ENCODE measurements at places on chromosomes 7 and 10.
A peak's percentile ranks its signal among the peaks of the same experiment; 100 is the strongest.

DNA sequence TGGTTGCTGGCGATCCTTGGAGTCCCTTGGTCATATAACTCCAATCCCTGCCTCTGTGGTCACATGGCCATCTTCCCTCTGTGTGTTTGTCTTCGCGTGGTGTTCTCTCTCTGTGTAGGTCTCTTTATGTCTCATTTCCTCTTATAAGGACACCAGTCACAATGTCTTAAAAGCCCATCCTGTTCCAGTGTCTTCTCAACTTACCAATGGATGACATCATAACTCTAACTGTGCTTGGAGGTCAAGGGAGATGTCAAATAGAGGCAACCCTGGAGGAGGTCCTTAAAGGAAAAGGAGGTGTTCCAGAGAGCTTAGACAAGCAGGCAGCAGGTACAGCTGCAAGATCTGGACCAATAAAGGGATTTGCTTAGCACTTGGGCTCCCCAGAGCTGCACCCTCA is 143.0 kb downstream of the BUB3 start:
- no peak for DNase-seq

DNA sequence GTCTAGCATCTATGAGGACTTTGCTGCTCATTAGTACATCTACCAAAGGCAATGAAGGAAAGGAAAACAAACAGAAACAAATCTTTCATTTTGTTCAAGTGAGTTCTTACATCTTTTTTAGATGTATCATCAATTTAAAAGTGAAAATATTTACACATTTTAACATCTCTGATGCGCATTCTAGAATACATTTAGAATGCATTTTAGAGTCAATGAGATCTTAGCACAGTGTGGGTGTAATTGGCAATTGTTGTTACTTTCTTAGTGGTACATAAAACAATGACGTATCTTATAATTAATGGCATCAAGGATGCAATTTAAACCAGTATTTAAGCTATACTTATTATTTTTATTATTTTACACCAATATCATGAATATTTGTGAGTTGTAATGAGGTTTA is 51.4 kb downstream of the TPK1 start:
- no peak for DNase-seq

DNA sequence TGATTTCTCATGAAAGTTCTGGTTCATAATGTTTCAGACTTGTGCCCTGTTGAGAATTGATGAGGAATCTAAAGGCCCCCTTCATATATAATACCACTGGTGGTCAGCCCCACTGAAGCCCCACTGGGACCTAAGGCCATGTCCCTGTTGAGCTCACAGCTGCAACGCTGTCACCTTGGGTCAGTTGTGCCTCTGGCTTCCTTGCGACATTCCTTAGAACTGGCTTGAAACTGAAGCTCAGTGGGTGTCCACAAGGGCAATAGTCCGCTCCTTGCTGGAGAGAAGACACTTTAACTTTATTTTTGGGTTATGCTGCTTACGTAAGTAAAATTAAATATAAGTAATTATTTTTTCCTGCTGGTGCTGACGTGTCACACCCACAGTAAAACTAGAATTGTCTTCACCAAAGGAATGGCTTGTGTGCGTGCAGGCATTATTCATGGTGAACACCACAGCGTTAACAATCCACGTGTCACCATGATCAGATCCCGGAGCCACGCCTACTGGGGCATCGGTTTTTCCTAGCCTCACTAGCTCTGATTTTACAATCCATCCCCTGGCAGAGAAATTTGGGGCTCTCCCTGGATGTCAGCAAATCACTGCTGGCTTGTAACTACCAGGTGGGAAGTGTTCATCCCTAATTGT is 66.5 kb downstream of the BICC1 start:
- DNase-seq, result no peak

DNA sequence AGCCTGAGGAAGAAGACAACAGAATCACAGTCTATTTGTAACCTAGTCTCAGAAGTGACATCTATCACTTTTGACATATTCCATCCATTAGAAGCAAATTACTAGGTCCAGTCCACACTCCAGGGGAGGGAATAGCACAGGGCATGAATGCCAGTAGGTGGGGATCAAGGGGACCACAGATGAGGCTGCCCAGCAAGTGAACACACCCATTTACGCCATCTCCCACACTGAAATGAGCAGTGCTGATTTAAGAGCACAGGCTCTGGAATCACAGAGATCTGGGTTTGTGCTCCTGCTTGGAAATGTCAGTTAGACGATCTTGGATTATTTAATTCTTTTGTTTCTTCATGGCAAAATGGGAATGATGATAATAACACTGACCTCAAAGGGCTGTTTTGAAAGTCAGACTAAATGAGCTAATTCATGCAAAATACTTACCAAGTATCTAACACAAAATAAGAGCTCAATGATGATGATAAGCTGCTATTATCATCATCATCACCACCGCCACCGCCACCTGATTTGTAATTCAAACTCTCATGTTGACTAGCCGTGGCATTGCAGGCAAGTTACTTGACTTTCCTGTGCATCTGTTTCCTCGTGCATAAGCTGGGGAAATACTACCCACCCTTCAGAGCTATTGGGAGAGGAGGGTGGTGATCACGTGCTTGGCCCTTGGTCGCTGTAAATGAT is 138.9 kb upstream of the KLF14 start:
- DNase-seq, result no peak

DNA sequence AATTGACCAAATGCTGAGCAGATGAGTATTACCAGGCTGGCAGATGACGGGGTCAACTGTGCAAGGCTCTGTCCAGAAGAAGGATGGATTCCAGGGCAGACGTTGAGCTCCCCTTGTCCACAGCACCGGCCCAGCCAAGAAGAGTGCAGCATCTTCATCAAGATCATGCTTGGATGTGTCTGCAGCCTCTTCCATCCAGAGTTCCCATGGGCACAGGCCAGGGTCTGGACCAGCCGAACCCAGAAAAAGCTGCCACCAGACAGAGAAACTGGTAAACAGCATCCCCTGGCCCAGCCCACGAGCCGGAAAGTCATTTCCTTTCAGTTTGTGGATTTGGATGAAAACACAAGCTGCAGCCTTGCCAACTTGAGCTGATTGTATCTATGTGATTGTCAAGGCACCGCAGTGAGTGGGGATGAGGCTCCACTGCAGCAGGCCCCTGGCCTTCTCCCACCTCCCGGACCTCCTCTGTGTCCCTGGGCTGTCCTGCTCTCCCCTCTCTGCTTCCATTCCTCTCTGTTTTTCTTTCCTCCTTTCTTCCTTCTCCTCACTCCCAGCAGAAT is 321.8 kb downstream of the TCERG1L start:
- no peak for DNase-seq

- no peak for DNase-seq
Observed at GRCh38 chr10:124696446-124697392, 47.5 kb downstream of the FAM53B start.

DNA sequence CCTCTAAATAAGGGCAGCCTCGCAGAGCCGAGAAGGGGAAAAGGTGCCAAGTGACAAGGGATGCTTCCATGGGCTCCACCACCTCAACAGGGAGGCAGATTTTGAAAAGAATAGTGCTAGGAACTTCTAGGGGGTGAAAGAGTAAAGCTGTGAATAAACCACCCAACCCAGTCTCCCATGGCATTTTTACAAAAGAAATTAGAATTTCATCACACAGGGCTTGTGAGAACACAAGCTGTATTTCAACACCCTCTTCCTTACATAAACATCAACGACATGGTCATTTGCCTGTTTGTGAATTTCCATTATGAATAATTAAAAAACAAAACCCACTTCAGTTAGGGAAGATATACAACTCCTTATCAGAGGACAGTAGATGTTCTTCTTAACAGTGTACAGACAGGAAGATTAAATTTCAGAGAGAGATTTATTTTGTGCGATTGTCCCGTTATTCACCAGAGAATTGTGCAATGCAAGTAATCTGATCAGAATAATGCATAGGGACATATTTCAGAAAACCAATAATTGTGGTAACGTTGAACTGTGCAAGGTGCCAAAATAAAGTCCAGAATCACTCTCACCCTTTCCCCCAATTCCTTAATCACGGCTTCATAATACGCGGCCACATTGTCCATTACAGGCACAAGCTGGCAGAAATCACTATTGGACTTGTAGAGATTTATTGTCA is 207.8 kb upstream of the MGMT start:
- DNase-seq, result no peak

- DNase-seq, result peak; percentile 30
Observed at GRCh38 chr10:43391496-43391895, 17.5 kb downstream of the HNRNPF start.

DNA sequence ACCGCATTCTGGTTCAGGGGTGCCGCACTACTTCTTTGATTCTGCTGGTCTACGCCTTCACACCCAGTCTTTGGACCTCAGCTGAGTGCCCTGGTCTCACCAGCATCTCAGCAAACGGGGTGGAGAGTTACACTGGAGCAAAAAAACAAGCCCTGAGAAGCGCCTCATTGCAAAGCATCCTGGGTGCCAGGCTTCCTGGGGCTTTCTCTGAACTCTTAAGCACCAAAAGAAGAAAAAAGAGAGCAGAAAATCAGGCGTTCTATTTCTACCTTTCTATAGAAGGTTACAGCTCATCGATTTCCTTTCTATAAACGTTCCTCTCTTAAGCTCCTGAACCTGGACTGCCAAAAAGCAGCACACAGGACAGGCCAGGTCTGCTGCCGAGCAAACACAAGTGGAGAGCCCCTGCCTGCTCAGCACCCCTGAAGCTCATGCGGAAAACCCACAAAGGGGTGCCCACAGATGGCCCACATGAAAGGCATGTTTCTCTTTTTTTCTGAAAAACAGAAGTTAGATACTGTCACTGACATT is 217.9 kb downstream of the SFMBT2 start:
- no peak for DNase-seq

DNA sequence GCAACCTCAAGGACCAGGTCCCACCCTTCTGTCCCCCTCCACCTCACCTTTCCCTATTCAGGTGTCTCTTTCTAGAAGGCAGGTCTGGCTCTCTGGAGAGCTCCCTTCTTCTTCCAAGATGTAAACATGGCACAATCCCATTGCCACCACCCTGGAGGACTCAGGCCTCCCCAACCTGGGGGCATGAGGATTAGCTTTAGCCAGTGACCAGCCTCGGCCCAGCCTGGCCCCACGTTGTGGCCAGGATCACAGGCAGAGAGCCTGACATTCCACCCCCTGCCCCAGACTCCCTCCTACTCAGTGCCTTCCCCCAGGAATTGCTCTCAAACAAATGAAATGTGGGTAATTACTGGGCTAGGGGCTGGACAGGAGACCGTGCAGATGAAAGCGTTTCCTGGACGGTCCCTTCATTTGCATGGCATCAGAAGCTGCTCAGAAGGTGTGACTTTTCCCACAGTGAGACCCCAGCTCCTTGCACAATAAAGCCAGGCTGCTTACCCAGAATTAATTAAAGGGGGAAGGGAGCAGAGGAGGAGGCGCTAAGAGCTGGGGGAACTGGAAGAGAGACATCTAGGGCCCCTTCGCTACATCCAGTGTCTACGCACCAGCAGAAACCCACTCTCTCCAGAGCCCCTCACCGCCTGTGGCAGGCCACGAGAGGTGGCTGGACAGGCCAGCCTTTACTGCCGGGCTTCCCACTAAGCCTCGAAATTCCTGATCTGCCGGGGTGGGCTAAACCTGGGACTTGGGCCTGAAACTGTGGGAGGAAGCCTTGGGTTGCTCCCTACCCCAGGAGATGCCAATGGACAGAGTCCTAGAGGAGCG is 7.7 kb downstream of the FGF8 start:
- DNase-seq, result no peak

DNA sequence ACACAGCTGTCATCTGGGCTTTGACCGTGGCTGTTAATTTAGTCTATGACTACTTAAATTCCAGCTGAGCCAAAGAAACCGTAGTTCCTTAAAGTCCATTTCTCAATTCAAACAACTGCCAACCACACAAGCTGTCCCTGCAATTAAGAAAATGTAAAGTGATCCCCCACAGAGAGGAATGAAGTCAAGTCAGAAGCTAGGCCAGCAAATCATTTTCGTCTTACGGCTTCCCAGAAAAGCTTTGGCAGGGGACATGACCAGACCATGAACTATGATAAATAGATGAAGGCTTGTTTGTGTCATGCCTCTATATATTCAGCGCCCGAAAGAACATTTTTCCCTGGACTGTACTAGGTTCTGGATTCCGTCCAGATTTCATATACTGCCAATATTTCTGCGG is 54.6 kb downstream of the HACD1 start:
- no peak for DNase-seq

GRCh38 chr10:49608166-49609005 is 1.7 kb upstream of the SLC18A3 start:
- no peak for DNase-seq

DNA sequence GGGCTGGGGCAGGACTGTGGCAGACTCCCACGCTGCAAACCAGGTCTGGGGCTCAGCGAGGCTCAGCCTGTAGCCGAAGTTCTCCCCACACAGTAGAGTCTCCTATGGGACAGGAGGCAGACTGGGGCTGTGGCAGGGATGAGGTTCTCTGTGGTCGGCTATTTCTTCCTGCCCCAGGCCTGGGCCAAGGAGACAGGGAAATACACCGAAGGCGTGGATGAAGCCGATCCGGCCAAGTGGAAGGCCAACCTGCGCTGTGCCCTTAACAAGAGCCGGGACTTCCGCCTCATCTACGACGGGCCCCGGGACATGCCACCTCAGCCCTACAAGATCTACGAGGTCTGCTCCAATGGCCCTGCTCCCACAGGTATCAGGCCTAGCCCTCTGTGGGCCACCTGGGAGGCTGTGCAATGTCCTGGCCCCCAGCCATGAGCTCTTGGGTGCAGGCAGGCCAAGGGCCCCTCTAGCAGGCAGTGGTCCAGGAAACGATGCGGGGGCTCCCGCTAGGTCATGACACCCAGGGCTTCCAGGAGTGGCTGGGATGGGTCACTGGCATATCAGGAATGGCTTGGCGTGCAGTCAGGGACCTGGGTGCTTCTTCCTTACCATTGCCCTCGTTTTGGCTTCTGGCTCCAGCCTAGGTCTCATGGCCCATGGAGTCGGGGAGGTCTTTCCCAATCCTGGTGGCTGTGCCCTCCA is 8.1 kb downstream of the IRF5 start:
- no peak for DNase-seq

GRCh38 chr7:35268953-35269352 is 15.1 kb upstream of the TBX20 start:
- DNase-seq, result no peak

DNA sequence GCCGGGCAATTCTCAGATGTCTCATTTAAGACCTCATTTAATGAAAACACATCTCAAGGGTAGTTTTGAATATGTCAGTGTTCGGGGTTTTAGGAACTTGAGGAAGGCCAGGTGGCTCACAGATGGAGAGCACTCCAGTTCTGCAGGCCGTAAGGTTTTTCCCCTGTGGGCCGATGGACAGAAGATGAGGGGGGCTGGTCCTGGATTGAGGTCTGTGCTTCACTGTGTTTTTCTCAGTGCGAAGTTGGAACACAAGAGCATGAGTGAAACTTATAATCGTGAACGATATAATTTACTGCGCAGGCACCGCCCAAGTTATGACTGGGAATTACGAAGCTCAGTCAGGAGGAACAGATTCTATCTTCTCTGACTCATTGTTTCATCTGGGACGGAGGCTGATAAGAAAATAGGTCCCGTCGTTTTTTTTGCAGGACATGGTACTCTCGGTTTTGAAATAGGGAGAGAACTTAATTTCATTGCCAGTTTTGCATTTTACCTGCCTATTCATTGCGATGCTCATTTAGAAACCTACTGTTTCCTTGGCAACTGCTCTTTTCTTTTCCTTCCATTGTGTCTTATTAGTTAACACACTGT is 591.0 kb upstream of the PFKP start:
- no peak for DNase-seq

- no peak for DNase-seq
Observed at GRCh38 chr7:98278936-98279335, 2.5 kb upstream of the BRI3 start.

Data from posterior cingulate gyrus (tissue), 11 donors.